Tongue (tissue), 3 donors: ENCODE measurements at places on chromosomes 5 and 9. TPM values are rescaled to one million over a fixed set of nuclear protein-coding genes. Genes with fewer than 3 reads are reported as not detected.

GRCh38 chr9:26247861-26248260 is 569.6 kb upstream of the TUSC1 start:
- DNase-seq, result no peak

- DNase-seq, result peak; percentile 88
These were observed 19.8 kb downstream of the COL27A1 start for GRCh38 chr9:114174876-114175771.

DNA sequence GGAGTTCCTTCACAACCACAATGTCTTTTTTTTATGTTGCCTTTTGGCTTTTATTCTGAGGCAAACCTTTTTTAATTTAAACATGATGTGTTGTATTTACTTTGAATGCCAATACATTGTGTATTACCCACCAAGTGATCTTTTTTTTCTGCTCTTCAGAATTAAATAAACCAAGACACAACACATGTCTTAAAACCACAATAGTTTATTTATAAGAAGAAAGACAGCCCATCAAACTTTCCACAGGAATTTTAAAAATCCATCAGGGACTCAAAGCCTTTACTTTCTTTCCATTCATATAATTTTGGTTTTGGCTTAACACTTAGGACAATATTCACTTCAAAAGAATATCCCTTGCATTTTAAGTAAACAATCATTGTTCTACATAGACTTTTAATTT is 321.8 kb upstream of the MEF2C start:
- no peak for DNase-seq

DNA sequence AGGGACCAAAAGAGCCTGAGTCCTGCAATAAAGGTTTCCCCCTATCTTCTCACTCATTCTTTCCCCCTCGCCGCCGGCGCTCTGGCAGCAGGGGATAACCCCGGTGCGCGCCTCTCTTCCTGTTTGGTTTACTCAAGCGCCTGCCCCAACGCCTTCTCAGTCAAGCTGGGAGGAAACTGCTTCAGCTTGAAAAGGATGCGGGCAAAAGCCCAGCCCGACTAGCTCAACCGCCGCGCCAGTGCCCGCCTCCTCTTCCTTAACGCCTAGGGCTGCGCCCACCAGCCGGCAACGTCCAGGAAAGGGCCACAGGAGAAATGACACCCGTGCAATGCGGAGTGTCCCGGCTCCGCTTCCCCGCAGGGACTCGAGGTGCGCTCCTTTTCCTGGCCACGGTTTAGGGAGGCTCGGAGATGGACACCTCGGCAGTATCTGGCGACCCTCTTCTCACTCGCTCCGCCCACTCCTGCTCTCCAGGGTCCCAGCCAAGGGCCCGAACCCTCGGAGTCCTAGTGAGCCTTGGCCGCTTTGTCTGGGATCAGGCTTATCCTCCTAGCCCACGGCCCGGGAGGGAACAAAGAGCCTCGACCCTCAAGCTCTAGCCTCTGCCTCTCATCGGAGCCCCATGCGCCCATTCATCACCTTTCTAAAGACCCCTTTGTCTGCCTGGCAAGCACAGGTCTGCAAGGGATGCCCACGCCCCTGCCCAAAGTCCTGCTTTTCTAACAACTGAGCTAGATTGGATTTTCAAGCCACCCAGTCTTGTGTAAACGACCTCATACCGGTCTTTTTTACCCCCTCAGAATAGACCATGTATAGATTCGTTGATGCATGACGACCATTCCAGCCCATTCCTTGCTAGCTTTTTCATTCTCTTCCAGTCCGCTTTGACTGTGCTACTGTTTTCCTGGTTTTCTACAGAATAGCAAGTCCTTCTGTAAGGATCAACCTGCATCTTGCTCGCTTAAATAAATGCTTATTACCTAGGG is 2.0 kb downstream of the ST8SIA4 start:
- peak; percentile 68 for DNase-seq

- DNase-seq, result peak; percentile 73
These were observed 839 bp downstream of the GABRG2 start for GRCh38 chr5:162068412-162068811.

FBP2 gene
- 83.0 TPM for total RNA-seq

PITX1 gene
- total RNA-seq, result 93.7 TPM

SLC27A6 gene
- 11.2 TPM for total RNA-seq

CFAP90 gene
- total RNA-seq, result not detected

PCDHGC5 gene
- 3.1 TPM for total RNA-seq
